Cardiac ventricle fibroblast (primary cell): ENCODE measurements at places on chromosomes 4 and X. TPM values are rescaled to one million over a fixed set of nuclear protein-coding genes. Genes with fewer than 3 reads are reported as not detected.

Gene TLR2
- total RNA-seq, result 0.10 and 0.50 TPM in 2 replicates

Gene ARL9
- total RNA-seq, result 0.62 and 1.2 TPM in 2 replicates

Gene EGFL6
- total RNA-seq, result not detected in 2 replicates

Gene MRFAP1
- 197 and 211 TPM in 2 replicates for total RNA-seq

Gene PRRG3
- 0.10 TPM in 1 of 2 replicates, not detected in the other for total RNA-seq

Gene BMPR1B
- 1.3 and 2.2 TPM in 2 replicates for total RNA-seq

Gene KIAA0232
- 16.8 and 20.0 TPM in 2 replicates for total RNA-seq

Gene SULT1B1
- 0.05 TPM in 1 of 2 replicates, not detected in the other for total RNA-seq

Gene JCHAIN
- 0.10 and 0.12 TPM in 2 replicates for total RNA-seq

Gene PRSS12
- total RNA-seq, result under 0.01 TPM in 1 of 2 replicates, not detected in the other

Gene SYTL5
- total RNA-seq, result 0.05 TPM in 1 of 2 replicates, not detected in the other

Gene TASL
- not detected in 2 replicates for total RNA-seq

Gene NEUROG2
- not detected in 2 replicates for total RNA-seq

Gene FAM13A
- total RNA-seq, result 20.0 and 25.2 TPM in 2 replicates

Gene MAGEA2
- not detected in 2 replicates for total RNA-seq

Gene UGT2B10
- not detected in 2 replicates for total RNA-seq

Gene SPANXA1
- not detected in 2 replicates for total RNA-seq
